CD4-positive, alpha-beta T cell treated with Interleukin-17A for 1 hour (primary cell): ENCODE measurements at places on chromosomes 6 and 20.
A peak's percentile ranks its signal among the peaks of the same experiment; 100 is the strongest.

- no peak for DNase-seq
Observed at GRCh38 chr6:134706153-134706552, 243.7 kb downstream of the ALDH8A1 start.

DNA sequence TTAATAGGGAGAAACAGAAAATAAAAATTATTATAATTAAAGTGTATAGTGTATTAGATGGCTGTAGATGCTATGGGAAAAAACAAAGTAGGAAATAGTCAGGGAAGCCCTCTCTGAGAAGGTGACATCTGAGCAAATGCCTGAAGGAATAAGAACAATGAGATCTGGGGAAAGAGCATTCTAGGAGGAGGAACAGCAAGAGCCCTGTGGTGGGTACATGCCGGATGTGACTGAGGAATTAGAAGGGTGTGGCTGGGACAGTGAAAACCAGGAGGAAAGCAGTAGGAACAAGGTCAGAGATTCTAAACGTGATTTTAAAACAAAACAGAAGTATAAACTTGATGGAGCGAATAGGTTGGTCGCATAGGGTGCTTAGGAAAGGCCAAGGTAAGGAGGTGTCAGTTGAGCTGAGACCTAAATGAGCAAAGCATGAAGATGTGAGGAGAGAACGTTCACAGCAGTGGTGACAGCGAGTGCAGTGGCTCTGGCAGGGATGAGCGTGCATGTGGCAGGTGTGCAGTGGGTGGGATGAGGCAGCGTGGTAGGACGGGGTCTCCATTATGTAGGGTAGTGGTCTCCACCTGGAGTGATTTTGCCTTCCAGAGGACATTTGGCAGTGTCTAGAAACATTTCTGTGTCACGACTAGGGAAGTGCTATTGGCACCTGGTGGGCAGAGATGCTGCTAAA, 97.1 kb upstream of the MRPS10 start:
- DNase-seq, result no peak

DNA sequence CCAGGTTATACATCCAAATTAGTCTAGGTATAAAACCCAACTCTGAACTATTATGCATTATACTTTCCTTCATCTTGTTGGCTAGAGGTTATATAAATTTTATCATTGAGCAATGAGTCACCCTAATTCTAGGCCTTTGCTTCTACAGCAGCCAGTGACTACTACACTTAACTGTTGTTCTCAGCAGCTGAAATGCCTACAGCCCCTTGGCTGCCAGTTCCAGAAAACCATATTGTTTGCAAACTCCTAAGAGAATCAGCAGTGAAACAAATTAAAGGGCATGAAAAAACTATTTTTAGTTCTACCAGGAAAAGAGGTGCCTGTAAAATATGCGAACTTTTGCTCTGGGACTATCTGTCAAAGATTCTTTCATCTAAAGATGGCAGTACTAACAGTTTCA, 292.8 kb downstream of the FRK start:
- no peak for DNase-seq

DNA sequence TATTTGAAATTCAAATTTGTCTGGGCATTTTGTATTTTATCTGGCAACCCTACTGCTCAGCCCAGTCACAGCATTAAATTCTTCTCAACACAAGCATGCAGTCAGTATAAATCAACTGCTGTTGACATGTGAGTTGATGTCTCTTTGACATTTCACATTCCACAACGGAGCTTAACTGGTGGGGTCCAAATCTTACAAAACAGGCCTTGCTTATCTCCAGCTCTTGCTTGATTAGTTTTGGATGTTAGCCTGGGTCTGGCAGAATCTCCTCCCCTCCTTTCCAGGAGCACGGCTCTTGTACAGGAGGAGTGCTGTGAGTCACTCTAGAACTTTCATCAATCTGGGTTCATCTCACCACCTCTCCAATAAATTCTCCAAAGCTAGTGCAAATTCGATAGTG, 80.8 kb upstream of the PHACTR1 start:
- no peak for DNase-seq

- no peak for DNase-seq
Observed at GRCh38 chr6:157196391-157196790, 126.9 kb downstream of the TMEM242 start.

- DNase-seq, result peak; percentile 47
Observed at GRCh38 chr6:43773050-43773979, 3.3 kb downstream of the VEGFA start.

DNA sequence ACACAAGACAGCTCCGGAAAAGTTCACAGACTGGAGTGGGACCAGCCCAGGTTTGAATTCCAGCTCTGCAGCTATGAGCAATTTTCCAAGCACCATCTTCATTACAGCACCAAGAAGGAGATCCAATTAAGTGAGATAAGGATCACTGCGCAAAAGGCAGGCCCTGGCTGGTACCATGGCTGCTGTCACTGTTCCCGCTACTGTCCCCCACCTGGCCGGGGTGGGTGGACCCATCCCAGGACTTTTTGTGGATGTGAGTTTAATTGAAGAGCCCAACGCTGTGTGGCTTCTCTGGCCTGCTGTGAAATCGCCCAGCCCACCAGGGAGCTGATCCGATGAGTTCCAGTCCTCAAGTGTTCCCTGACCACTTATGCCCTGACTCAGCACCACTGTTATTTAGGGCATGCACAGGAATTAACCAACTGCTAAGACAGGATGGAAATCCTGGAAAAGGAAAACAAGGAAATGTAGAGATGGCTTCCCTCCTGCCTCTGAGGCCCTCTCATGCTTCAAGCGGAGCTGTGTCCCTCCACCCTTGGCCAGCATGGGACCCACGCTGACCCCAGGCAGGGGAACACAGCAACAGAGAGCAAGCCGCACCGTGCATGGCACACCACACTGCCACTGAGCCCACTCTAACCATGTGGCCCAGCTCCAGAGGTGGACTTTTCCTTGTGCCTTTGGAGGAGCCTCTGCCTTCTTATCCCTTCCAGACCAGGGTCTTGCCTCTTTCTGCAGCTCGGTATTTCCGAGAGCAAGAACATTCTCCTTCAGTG, 150.0 kb upstream of the CST7 start:
- no peak for DNase-seq

GRCh38 chr6:21997119-21998037, 299.5 kb downstream of the PRL start:
- DNase-seq, result no peak

- DNase-seq, result no peak
Observed at GRCh38 chr6:48658915-48659314, 547.9 kb upstream of the PTCHD4 start.

DNA sequence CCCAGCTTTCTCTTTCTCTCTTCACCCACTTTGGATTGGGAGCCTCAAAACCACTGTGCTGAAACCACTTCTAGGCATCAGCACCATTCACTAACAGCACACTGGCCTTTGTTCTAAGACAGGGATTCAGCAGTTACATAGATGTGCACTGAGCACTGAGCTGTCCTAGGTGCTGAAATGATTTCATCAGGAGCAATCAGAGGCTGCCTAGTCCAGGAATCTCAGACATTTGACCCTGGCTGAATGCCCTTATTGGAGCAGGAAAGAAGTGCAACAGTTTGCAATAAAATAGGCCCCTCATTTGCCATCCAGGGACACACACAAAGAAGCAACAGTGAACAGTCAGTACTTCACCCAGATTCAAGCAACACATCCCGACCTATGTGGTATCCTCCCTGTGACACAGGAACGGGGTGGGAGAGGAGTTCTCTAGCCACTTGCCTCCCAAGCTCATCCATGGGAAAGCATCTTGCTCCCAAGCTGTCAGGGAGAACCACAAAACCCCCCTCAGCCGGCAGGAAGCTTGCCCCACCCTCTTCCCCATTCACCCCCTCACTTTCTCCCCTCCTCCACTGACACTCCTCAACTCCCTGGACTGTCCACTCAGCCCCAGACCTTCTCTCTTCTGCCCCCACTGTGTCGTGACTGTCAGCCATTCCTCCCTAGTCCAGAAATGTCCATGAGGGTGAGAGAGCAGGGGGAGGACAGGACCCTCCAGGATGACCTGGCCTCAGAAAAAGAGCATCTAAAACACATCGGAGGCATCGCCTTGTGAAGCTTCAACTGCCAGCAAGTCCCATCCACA, 304.4 kb downstream of the PREX1 start:
- no peak for DNase-seq

- no peak for DNase-seq
Observed at GRCh38 chr20:15475483-15475882, 1097.8 kb downstream of the KIF16B start.

DNA sequence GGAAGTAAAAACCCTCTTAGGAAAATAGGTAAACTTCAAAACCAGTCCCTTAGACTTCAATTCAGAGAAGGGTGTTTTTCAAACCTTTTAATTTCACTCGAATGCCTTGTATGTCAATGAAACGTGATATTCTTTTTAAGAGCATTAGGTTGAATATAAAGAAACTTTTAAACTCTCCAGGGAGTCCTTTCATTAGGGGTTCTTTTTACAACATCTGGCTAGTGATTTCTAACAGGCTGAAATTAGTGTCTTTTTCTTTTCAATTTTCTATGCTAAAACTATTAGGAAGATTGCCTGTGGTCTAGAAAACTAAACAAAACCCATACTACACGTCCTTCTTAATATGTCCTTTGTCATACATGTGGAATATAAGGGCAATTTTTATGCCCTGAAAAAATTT, 569.7 kb upstream of the CITED2 start:
- no peak for DNase-seq

DNA sequence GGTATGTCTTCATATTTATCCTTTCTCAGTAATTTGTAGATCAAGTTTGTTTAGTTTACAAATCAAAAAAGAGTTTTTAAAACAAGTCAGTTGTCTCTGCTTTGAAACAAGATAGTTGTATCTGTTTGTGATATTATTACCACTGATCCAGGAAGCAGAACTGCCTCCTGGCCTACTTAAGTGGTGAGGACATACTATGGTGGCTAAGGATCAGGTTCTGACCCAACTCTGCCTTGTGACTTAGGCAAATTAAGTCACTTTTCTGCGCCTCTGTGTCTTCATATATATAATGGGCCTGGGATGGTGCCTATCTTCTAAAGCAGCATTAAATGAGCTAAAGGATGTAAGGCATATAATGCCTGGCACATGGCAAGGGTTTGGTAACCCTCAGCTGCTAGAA, 8.7 kb downstream of the ANKS1A start:
- no peak for DNase-seq

- DNase-seq, result no peak
Observed at GRCh38 chr6:46452312-46452917, 38.8 kb downstream of the RCAN2 start.

GRCh38 chr20:45322952-45323383, 14.9 kb upstream of the MATN4 start:
- DNase-seq, result no peak

GRCh38 chr6:25714765-25715164, 39.8 kb upstream of the SLC17A4 start:
- DNase-seq, result no peak

GRCh38 chr20:38673725-38674091, 50.6 kb upstream of the SLC32A1 start:
- DNase-seq, result no peak

GRCh38 chr6:48817333-48818051, 645.6 kb downstream of the MMUT start:
- DNase-seq, result no peak

- DNase-seq, result no peak
Observed at GRCh38 chr6:80454661-80455365, 348.3 kb downstream of the BCKDHB start.

DNA sequence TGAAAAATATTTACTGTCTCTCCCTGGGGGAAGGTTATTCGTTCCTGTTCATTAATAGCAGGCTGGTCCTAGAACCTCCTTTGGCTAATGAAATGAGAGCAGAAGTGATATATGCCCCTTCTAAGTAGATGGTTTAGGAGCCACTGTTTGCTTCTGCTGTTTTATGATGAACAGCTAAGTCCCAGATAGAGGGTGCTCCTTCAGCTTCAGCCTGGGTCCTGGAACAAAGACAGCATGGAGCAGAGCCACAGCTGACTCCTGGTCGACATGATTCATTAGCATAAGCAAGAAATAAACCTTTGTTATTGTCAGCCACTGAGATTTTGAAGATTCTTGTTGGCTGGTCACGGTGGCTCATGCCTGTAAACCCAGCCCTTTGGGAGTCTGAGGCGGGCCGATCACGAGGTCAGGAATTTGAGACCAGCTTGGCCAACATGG, 47.8 kb upstream of the ARMC2 start:
- DNase-seq, result no peak

- peak; percentile 25 for DNase-seq
Observed at GRCh38 chr6:137666202-137666774, 172.1 kb upstream of the OLIG3 start.

- DNase-seq, result peak; percentile 35
Observed at GRCh38 chr20:24917797-24918578, 31.1 kb upstream of the CST7 start.

DNA sequence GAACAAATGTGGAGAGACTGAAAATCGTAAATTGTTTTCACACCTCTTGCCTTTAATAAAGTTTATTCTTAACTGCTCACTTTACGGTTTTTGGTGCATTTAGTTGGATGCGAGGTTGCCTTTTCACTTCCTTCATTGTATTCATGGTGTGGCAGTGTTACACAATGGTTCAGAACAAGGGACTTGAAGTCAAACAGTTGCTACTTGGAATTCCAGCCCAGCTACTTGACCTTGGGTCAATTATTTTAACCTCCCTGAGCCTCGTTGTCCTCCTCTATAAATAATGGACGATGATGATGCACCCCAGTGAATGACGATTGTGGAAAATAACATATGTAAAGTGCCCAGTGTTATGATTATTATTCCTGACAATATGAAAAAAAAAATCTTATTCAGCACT, 72.3 kb downstream of the CARMIL1 start:
- no peak for DNase-seq

DNA sequence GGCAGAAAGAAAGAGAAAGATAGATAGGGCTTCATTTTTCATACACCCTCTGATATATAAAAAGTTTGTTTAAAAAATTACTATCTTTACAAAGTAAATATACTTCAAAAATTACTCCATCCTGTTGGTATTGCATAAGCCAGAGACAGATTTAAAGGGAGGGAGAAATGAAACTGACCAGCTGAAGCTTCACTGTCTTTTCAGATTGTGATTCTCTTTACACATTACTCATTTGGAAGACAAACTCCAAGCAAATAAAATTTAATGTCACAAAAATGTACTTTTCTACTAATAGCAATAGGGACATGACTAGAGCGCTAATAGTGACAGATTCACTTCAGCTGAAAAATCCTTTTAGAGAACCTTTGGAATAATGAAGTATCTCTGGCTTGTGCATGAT, 38.6 kb upstream of the MARCKS start:
- DNase-seq, result no peak
